ENCODE measurements at places on chromosomes 6 and 20.

DNA sequence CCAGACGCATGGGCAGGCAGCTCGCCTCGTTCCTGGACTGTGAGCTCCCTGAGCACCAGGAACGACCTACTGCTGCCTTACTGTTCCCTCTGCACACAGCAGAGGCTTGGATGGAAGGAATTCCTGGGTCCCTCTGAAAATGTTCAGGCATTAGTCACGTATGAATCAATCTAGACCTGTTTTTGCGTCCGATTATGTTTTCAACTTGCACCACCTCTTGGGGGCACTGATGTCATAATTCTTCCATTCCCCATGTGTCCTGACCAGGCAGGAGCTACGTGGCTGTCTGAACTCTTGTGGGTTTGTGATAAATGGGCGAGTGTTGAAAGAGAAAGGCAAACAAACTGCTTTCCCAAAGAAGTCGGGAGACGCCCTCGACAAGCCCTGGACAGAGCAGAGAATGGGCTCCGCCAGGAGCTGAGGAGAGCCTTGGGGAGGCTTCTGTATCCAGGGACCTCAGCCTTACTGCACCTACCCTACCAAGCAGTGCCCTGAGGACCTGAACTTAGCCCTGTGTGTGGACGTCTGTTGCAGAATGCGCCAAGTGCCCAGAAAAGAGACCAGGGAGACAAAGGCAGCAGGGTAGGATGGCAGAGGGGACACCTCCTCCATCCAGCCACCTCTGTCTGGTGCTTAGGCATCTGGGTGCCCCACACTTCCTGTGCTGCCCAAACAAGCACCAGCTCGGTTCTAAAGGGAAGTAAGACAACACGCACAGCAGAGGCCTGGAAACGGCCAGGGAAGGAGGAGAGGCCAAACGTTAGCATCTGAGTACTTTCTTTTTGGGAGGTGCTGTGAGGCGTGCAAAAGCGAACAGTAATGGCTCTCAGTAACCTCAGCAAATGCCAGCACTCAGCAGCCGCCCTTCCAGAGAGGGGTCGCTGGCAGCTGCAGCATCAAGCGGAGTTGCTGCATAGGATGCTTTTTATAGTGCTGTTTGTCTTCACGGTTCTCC is 124.2 kb downstream of the LY86 start:
- DNase-seq, result no peak

DNA sequence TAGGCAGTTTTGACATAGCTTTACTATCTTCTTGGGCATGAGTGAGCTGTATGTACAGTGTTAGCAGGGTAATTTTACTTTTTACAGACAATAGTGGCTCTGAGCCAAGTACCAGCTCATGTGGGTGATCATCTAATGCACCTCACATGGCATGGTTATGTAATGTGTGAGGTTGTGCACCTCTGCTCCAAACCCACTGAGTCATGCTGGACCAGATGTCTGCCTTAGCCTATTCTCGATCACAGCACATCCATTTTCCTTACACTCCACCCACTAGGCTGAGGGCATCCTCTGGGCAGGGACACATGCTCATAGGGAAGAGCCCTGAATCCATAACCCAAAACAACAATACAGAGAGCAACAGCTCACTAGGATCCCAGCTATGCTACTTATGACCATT is 71.6 kb upstream of the FBXL4 start:
- no peak for DNase-seq

DNA sequence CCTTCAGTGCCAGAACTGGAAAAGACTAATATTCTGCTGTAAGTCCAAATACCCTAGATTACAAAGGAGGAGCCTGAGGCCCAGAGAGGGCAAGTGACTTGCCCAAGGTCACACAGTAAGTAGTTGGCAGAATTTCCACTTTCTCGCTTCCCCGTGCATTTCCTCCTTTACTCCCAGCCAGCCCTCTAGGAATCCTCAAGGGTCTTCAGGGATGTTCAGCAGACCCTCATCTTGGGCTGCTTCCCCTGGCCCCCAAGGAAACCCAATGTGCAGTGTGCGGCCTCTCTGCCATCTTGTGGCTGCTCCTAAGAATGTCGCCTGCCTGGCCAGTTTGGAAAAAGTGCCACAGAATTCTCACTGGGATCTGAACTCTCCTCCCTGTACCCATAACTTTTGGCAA is 217.7 kb upstream of the LRFN2 start:
- DNase-seq, result no peak

- DNase-seq, result no peak
Measured at GRCh38 chr20:46131396-46131795, 13.3 kb downstream of the CD40 start.

- no peak for DNase-seq
Measured at GRCh38 chr20:46699651-46700359, 9.6 kb upstream of the SLC2A10 start.

GRCh38 chr6:99187429-99187828 is 162.0 kb downstream of the FAXC start:
- no peak for DNase-seq

GRCh38 chr6:113884011-113884410 is 26.9 kb downstream of the MARCKS start:
- DNase-seq, result no peak

DNA sequence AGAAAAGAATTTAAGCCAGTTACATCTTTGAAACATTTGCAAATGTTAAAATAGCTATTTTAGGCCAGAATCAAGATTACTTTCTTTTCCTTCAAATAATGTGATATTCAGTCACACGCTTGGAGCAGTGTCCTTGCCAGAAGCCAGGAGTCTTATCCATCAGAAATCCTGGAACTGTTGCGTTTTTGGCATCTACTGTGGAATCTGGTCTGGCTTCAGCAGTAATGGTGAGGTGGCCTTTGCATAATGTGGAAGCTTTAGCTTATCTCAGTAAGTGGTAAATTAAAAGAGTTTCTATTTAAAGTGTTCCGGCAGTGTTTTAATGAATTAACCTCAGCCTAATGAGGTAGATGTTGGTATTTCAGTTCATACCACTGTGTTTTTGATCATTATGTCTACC is 97.6 kb downstream of the FIG4 start:
- DNase-seq, result no peak

GRCh38 chr6:151493804-151494234 is at the start of gene CCDC170:
Gene CCDC170 (plus strand): TSS chr6:151494017. CDS start chr6:151494129, 112 bp downstream.
- DNase-seq, result no peak

- DNase-seq, result no peak
Measured at GRCh38 chr6:100838011-100838410, 43.1 kb downstream of the ASCC3 start.

DNA sequence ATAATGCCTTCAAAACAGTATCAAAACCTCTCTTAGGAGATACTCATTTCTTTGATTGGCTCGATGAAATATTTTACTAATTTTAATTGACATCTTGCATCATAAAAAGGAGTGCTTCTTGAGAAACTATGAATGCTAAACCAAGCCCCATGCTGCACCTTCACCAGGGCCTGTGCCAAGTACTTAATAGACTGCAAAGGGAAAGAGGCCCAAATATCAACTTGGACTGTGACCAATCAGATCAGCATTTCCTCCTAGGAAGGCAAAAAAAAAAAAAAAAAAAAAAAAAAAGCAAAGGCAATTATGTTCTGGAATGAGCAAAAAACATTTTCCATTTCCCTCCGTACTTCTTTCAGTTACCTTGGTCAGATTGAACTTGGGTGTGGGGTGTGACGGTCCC is 253.0 kb upstream of the SOX4 start:
- no peak for DNase-seq

GRCh38 chr20:61205769-61206168 is 46.3 kb upstream of the CDH4 start:
- DNase-seq, result no peak

GRCh38 chr6:143784316-143784715 is 58.8 kb upstream of the LTV1 start:
- DNase-seq, result no peak

GRCh38 chr20:36744764-36745191 is 1.1 kb downstream of the NDRG3 start:
- DNase-seq, result no peak

- DNase-seq, result no peak
Measured at GRCh38 chr6:3208098-3208774, 19.2 kb downstream of the TUBB2B start.

DNA sequence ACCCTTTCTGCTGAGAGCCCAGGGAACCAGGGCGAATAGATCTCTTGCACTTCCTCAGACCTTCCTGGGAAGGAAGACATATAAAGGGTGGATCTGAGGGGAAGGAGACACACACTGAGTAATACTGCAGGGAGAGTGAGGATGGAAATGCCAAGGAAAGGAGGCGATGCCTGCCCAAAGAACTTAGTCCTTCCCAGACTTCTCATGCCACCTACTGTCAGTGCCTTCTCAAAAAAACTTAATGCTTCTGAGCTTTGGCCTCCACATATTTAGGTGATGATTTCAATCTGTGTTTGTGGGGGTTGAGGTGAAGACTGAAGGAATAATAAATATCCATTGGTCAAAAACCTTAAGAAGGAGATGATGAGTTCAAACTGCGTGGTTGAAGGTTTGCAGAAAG is 9.7 kb downstream of the BTN3A1 start:
- no peak for DNase-seq

DNA sequence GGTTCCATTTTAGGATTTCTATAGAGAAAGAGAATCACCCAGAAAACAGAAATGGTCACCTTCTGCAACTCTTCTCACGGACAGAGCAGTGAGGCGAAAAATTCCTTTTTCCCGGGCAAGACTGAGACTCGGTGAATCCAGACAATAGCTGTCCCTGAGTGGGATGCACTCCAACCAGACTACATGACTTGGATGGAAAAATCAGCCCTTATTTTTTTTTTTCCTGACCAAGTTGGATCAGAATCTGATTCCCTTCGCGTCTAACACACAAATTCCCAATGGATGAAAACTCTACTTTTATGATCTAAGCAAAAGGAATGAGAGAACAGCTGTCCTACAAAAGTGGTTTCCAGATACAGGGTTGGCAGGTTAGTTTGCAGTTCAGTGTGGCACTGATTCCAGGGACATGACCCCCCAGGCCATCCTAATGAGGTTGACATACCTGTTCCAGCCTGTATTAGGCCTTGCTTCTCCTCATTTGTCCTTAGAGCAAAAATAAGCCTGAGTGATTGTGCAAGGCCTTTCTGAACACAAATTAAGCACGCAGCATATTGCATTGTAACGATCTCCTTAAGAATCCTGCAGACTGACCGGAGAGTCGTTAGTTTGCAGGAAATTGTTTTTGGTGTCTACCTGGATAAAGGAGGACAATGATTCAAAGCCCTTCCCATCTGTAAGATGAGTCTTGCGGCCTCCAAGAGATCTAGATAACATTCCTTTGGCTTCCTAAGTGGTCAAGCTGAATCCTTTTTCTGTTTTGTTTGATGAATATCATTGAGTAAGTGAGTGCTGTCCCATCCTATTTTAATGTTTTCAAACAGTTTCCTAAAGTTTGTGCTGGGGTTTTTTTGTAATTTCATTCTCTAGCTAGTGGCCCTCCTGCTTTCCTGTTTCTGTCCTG is 1.5 kb upstream of the NEDD9 start:
- no peak for DNase-seq

All from stimulated activated CD8-positive, alpha-beta memory T cell treated with anti-CD3 and anti-CD28 coated beads, Interleukin-4, amount 100 ng/mL, for 4 hours (primary cell).